ENCODE measurements at places on chromosomes 6 and 20. TPM values are rescaled to one million over a fixed set of nuclear protein-coding genes. Genes with fewer than 3 reads are reported as not detected.
A peak's percentile ranks its signal among the peaks of the same experiment; 100 is the strongest.

DNA sequence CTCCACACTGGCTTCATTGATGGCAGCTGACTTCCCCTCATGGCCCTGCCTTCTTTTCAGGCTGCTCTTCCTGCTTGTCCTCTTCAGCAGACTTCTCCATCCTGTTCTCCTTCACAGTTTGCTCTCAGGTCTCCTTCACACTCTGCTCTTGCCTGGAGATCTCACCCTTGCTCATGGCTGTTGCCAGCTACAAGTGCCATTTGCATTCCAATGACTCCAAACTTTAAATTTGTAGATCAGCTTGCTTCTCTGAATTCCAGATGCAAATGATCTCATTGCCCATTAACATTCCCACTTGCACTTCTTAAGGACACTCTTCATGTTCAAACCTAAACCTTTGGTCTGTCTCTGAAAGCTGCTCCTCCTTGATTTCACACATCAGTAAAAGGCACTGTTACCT lies 343.0 kb downstream of the QKI start:
- H3K4me1 ChIP-seq, result no peaks in the 10 kb centered on the region
- H3K27ac ChIP-seq, result no peak overlapping the region
- no peaks in the 10 kb centered on the region for H3K36me3 ChIP-seq
- no peaks in the 10 kb centered on the region for H3K27me3 ChIP-seq
- H3K4me3 ChIP-seq, result no peak overlapping the region

- peaks cover 4% of the 10 kb centered on the region for H3K4me1 ChIP-seq
- H3K27ac ChIP-seq, result no peak overlapping the region
- no peak overlapping the region for H3K4me3 ChIP-seq
- H3K36me3 ChIP-seq, result no peaks in the 10 kb centered on the region
Measured at GRCh38 chr6:137233911-137234863, 15.0 kb upstream of the IFNGR1 start.

DNA sequence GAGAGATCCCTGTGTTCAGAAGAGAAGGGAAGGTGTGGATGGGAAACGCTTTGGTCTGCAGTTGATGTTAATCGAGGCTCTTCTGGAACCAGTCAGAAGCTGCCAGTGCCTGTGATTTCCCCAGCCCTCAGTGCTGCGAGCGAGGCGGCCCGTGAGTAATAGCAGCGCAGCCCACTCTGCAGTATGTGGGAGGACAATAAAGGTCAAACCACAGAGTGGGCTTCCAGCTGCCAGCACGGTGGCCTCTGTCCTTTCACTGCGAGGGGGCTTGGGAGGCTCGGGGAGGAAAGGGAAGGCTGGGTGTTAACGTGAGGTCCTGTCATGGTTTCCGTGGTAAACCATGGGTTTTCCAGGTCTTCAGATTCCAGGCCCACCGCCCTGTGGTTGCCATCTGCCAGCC lies 32.3 kb upstream of the TAGAP start:
- no peak overlapping the region for H3K27ac ChIP-seq
- DNase-seq, result peak; percentile 32
- H3K36me3 ChIP-seq, result no peaks in the 10 kb centered on the region
- H3K4me1 ChIP-seq, result peaks cover 5% of the 10 kb centered on the region
- peaks cover 6% of the 10 kb centered on the region for H3K27me3 ChIP-seq
- H3K4me3 ChIP-seq, result no peak overlapping the region

- H3K27ac ChIP-seq, result no peak overlapping the region
- peaks cover 6% of the 10 kb centered on the region for H3K4me1 ChIP-seq
- no peaks in the 10 kb centered on the region for H3K36me3 ChIP-seq
- H3K4me3 ChIP-seq, result no peak overlapping the region
Measured at GRCh38 chr6:51675922-51676275, 411.5 kb downstream of the PKHD1 start.

- H3K27ac ChIP-seq, result no peak overlapping the region
- H3K27me3 ChIP-seq, result no peaks in the 10 kb centered on the region
- H3K4me3 ChIP-seq, result no peak overlapping the region
Measured at GRCh38 chr6:129634411-129635230, 75.4 kb downstream of the ARHGAP18 start.

- H3K4me1 ChIP-seq, result no peaks in the 10 kb centered on the region
- H3K4me3 ChIP-seq, result no peak overlapping the region
- no peak overlapping the region for H3K27ac ChIP-seq
- peaks cover 5% of the 10 kb centered on the region for H3K27me3 ChIP-seq
Measured at GRCh38 chr20:59002874-59003399, 4.1 kb downstream of the CTSZ start.

DNA sequence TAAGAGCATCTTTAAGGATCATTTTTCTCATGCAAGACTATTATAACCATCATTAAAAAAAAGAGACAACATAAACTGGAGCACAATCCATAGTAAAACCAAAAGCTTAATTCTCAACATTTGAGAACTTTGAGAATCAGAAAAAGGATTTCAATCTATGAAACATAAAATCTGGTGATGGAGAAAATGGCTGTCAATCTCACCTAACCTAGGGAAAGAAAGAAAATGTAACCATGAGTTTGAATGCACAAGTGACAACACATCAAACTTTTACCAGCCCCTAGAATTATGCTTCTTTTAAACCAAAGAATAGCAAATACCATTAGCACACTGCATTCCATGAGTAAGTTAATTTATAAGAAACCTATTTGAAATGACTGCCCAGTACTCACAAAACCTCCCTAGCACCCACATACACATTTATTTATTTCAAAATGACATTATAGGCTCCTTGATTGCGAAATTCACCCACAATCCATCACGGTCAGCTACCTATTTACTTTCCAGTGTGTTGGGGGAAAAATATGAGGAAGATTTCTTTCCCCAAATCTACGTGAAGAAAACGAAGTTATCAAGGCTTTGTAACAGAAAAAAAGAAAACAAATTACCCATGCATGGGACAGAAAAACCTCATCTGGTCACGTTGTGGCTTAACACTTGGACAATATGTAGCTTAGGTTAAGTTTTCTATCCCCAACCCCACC lies 828 bp downstream of the ASCC3 start:
- peaks cover 7% of the 10 kb centered on the region for H3K4me1 ChIP-seq
- no peak for DNase-seq
- H3K27ac ChIP-seq, result no peak overlapping the region
- H3K27me3 ChIP-seq, result no peaks in the 10 kb centered on the region
- no peaks in the 10 kb centered on the region for H3K36me3 ChIP-seq

- H3K36me3 ChIP-seq, result no peaks in the 10 kb centered on the region
- DNase-seq, result peak; percentile 48
- no peaks in the 10 kb centered on the region for H3K4me1 ChIP-seq
- no peak overlapping the region for H3K4me3 ChIP-seq
- peaks cover 30% of the 10 kb centered on the region for H3K27me3 ChIP-seq
Measured at GRCh38 chr20:24118441-24119175, 130.0 kb upstream of the GGTLC1 start.

DNA sequence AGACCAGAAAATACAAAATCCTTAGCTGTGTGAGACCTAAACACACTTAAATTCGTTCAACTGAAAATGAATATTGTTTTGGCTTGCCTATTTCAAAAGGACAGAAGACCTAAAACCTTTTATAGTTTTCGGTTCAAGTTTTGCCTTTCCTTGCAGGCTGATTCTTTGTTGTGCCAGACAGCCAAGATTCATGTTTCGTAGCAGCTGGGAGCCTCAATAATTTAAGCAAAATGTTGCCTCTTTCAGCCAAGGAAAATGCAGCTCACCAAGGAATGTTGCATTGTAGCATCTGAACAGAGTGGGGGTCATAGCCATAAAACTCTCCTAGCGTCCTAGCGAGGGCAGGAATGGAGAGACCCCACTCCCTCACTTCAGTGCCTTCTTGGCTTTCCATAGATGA lies 92.3 kb upstream of the INSM1 start:
- no peak for DNase-seq
- no peaks in the 10 kb centered on the region for H3K36me3 ChIP-seq
- H3K27me3 ChIP-seq, result no peaks in the 10 kb centered on the region
- H3K4me1 ChIP-seq, result no peaks in the 10 kb centered on the region

GRCh38 chr6:26129656-26130055 lies 42.4 kb downstream of the HFE start:
- H3K27ac ChIP-seq, result no peak overlapping the region
- peaks cover 25% of the 10 kb centered on the region for H3K27me3 ChIP-seq
- peaks cover 3% of the 10 kb centered on the region for H3K4me1 ChIP-seq
- no peaks in the 10 kb centered on the region for H3K36me3 ChIP-seq
- no peak for DNase-seq

DNA sequence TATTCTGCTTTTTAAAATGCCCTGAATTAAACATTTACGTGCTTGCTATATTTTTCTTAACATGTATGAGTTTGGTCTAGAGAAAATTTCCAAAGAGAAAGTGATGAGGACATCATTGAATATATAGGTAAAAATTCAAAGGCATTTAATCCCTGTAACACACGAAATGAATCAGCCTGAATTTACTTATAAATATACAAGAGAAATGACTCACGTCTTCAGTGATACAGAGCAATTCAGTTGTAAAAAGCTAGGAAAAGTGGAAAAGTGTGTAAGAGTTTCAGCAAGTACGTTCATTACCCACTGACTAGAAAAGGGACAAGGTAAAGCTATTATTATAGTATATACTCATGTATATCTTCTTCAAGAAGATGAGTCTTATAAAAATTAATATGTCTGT lies 124.8 kb downstream of the HIVEP1 start:
- H3K27me3 ChIP-seq, result no peaks in the 10 kb centered on the region
- no peak overlapping the region for H3K27ac ChIP-seq
- no peak overlapping the region for H3K4me3 ChIP-seq
- no peak for DNase-seq

DNA sequence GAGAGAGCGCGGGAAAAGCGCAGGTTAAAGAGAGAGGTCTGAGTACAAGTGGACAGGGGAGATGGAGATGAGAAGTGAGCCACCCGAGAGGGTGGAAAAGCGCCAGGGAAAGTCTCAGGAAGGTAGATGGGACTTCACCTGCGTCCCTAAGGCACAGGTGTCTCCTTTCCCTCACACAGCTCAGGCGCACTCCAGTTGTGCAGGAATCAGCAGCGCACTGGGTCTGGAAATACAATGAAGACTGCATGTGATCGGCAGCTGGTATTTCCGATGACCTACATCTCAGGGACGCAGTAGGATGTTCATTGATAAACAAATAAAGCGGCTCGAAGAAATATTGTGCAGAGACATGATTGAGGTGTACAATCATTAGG lies 432 bp upstream of the KHDRBS2 start:
- peak overlapping the region; percentile 100 for H3K4me3 ChIP-seq
- no peaks in the 10 kb centered on the region for H3K36me3 ChIP-seq
- H3K27ac ChIP-seq, result no peak overlapping the region

DNA sequence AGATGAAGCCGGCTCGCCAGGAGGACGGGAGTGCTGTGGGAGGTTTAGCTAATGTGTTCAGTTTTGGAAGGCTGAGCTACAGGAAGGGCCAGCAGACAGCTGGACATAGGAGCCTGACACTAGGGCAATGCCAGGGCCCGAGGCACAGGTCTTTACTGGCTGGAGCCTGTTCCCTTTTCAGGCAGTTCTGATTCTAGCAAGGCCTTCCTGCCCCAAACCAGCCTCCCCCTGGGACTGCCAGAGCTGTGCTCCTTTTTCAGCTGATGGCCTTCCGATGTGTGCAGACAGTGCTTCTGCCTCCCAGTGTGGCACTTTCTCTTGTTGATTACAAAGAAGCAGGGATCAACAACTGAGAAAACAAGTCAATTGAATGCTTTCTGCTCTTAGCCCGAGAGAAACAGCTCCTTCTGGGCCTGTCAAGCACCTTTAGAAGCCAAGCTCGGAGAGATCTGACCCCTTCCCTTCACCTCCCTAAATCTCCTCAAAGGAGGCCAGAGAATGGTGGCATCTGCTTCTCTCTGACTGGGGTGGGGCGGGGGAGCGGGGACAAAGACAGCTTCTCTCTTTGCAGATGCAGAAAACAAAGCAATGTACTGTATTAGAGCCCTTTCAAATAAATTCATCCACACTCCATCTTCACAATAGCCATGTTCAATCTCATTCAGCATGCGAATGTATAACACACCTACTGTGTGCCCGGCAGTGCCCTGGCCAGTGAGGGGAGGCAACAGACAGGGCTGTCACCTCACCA lies 63.2 kb downstream of the RAB44 start:
- H3K36me3 ChIP-seq, result no peaks in the 10 kb centered on the region
- no peaks in the 10 kb centered on the region for H3K27me3 ChIP-seq
- H3K27ac ChIP-seq, result no peak overlapping the region
- H3K4me1 ChIP-seq, result no peaks in the 10 kb centered on the region

- DNase-seq, result no peak
- H3K27me3 ChIP-seq, result no peaks in the 10 kb centered on the region
- no peaks in the 10 kb centered on the region for H3K36me3 ChIP-seq
- H3K27ac ChIP-seq, result no peak overlapping the region
- no peaks in the 10 kb centered on the region for H3K4me1 ChIP-seq
- H3K4me3 ChIP-seq, result no peak overlapping the region
Measured at GRCh38 chr6:106470316-106470715, 109.8 kb downstream of the CRYBG1 start.

GRCh38 chr6:32662099-32662498 lies 4.4 kb downstream of the HLA-DQB1 start:
- no peaks in the 10 kb centered on the region for H3K36me3 ChIP-seq
- H3K27ac ChIP-seq, result no peak overlapping the region
- H3K4me3 ChIP-seq, result no peak overlapping the region
- H3K4me1 ChIP-seq, result no peaks in the 10 kb centered on the region
- no peak for DNase-seq

GRCh38 chr6:126907312-126907711 lies 211.2 kb upstream of the RSPO3 start:
- H3K36me3 ChIP-seq, result no peaks in the 10 kb centered on the region
- DNase-seq, result no peak
- H3K27me3 ChIP-seq, result no peaks in the 10 kb centered on the region
- H3K27ac ChIP-seq, result no peak overlapping the region
- H3K4me1 ChIP-seq, result peaks cover 5% of the 10 kb centered on the region
- H3K4me3 ChIP-seq, result no peak overlapping the region

DNA sequence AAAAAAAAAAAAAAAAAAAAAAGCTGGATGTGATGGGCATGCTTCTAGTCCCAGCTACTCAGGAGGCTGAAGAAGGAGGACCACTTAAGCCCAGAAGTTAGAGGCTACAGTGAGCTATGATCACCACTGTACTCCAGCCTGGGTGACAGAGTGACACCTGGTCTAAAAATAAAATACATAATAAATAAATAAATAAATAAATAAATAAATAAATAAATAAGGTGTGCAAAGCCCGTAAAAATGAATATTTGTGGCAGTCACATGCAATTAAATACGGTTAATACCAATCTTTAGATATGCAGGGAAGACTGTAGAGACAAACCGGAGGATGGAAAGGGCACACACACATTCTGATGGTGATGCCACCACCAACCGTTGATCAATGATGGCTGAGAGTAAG lies 26.2 kb downstream of the IL22RA2 start:
- H3K4me1 ChIP-seq, result no peaks in the 10 kb centered on the region
- no peak overlapping the region for H3K27ac ChIP-seq
- DNase-seq, result no peak
- H3K36me3 ChIP-seq, result no peaks in the 10 kb centered on the region
- no peak overlapping the region for H3K4me3 ChIP-seq

GRCh38 chr6:163417595-163417994 lies 3.1 kb downstream of the QKI start:
- no peaks in the 10 kb centered on the region for H3K27me3 ChIP-seq
- no peak for DNase-seq
- no peaks in the 10 kb centered on the region for H3K36me3 ChIP-seq
- peak overlapping the region; percentile 93 for H3K4me3 ChIP-seq
- no peak overlapping the region for H3K27ac ChIP-seq
- H3K4me1 ChIP-seq, result peaks cover 4% of the 10 kb centered on the region

Gene HLA-DQA1
- total RNA-seq, result 1.2 TPM

Gene MICB
- total RNA-seq, result 9.8 TPM

Gene XKR7
- 3.1 TPM for total RNA-seq

Gene CUL9
- 43.5 TPM for total RNA-seq

Gene CST5
- total RNA-seq, result not detected

Gene PPP1R3G
- not detected for total RNA-seq

Gene NKX2-4
- not detected for total RNA-seq

Gene DUSP22
- total RNA-seq, result 32.2 TPM

Gene RPL7L1
- total RNA-seq, result 106 TPM

Gene HDGFL1
- total RNA-seq, result not detected

Gene ETV7
- total RNA-seq, result 0.42 TPM

Gene OOEP
- total RNA-seq, result not detected

Gene CEBPB
- 16.2 TPM for total RNA-seq

Measured in endodermal cell (in vitro differentiated cells).